ENCODE measurements at places on chromosomes 16 and 17. TPM values are rescaled to one million over a fixed set of nuclear protein-coding genes. Genes with fewer than 3 reads are reported as not detected.

HID1 gene
- total RNA-seq, result 14.3 TPM

TBX2 gene
- total RNA-seq, result 35.2 TPM

CEP295NL gene
- total RNA-seq, result 6.8 TPM

GUCY2D gene
- total RNA-seq, result not detected

CRISPLD2 gene
- 116 TPM for total RNA-seq

CHD3 gene
- total RNA-seq, result 80.6 TPM

HES7 gene
- total RNA-seq, result not detected

PPM1E gene
- total RNA-seq, result not detected

C16orf95 gene
- total RNA-seq, result not detected

TBC1D3E gene
- not detected for total RNA-seq

MAP2K6 gene
- 1.5 TPM for total RNA-seq

C1QTNF8 gene
- 7.0 TPM for total RNA-seq

GDPD3 gene
- total RNA-seq, result 4.6 TPM

MYH13 gene
- not detected for total RNA-seq

CHST5 gene
- total RNA-seq, result not detected

TP53TG3F gene
- not detected for total RNA-seq

Data from thoracic aorta (tissue), 2 donors.